ENCODE measurements at places on chromosomes 5 and 9. TPM values are rescaled to one million over a fixed set of nuclear protein-coding genes. Genes with fewer than 3 reads are reported as not detected.

- no peak for DNase-seq
Observed at GRCh38 chr9:74095925-74096324, 401.2 kb upstream of the RORB start.

The FGD3 gene
- 2.0 TPM for polyA plus RNA-seq

The NUTM2G gene
- not detected for polyA plus RNA-seq

The SOX30 gene
- polyA plus RNA-seq, result 0.48 TPM

DNA sequence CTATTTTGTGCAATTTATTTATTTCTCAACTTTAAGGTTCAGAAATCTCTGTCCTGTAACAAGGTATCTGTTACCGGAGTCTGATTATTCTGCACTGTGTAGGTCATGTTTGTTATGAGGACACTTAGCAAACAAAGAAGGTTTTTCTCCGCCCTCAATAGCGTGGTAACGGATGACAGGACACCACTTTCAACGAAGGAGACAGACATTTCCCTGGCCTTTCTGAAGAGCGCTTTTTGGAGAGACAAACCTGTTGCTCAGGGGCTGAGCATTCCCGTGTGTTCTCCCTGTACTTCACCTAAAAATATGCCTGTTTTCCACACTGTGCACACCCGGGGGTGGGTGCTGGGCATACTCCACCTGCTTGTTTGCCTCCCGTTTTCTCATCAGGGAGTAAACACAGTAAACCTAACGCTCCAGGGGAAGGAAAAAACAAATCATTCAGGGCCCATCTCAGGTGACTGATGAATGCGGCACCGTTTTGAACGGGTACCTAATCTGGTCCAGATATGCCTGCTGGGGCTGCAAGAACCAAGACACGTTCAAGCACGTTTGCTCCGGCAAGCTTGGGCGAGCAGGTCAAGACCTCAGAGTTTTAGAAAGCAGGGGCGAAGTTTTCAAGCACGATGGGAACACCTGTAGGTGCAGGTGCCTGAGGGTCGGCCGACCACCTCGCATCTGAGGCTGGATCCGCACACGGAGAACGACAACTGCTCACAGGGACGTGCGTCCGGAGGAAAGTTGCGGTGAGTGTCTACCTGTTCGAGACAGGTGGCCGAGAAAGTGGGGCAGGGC, 859 bp downstream of the RETREG1 start:
- DNase-seq, result no peak

GRCh38 chr9:99475401-99476065, 253.5 kb downstream of the SEC61B start:
- DNase-seq, result no peak

GRCh38 chr9:105968811-105969466, 274.6 kb downstream of the TMEM38B start:
- DNase-seq, result no peak

The PCDHGA7 gene
- polyA plus RNA-seq, result 1.5 TPM

DNA sequence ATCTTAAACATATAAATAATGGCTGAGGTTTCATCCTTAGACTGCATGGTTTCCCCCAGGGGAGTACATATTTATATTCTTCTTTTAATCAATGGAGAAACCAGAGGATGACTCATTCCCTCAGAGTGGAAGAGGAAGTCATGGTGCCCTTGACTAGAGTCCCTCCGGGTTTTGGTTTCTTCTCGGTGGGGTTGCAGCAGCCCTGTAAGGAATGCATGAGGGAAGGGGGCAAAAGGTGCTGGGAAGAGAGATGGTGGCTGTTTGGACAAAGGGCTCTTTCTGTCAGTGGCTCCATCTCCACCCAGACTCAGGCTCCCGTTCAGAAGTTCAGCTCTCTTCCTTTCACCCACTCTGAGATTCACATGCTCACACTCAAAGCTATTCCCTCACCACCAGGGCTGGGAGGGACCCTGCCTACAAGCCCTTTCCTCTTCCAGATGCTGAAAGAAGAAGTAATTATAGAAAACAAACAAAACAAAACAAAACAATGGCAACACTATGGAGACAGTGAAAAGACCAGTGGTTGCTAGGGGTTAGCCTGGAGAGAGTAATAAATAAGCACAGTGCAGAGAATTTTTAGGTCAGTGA, 129.8 kb upstream of the IL12B start:
- no peak for DNase-seq

Measured in muscle of arm (tissue), 14 donors.